ENCODE measurements at places on chromosomes 13 and 19.

- no peak for DNase-seq
Measured at GRCh38 chr19:51695088-51695487, 2.0 kb downstream of the SPACA6 start.

GRCh38 chr13:100382785-100383184 lies 205.8 kb downstream of the GGACT start:
- DNase-seq, result no peak

- no peak for DNase-seq
Measured at GRCh38 chr13:77345150-77345780, 18.4 kb upstream of the MYCBP2 start.

- no peak for DNase-seq
Measured at GRCh38 chr19:46613525-46613924, 11.4 kb downstream of the PTGIR start.

DNA sequence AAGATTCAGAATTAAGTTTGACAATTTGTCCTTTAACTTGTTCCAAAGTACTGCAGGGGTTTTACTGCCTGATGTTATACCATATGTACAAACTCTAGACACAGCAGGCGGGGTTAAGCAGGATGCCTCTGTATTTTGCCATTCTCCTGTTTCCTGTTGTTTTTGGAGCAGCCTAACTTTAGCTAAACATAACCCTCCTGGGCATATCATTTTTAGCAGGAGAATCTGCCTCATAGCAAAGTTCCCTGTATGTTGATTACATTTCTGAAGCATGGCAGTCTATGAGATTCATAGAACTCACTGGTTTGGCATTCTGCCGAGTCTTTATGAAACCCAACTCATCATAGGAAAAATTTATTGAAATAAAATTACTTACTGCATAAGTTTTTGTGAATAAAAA lies 5.2 kb downstream of the LHFPL6 start:
- DNase-seq, result no peak

- no peak for DNase-seq
Measured at GRCh38 chr13:101917833-101918661, 465.6 kb downstream of the ITGBL1 start.

DNA sequence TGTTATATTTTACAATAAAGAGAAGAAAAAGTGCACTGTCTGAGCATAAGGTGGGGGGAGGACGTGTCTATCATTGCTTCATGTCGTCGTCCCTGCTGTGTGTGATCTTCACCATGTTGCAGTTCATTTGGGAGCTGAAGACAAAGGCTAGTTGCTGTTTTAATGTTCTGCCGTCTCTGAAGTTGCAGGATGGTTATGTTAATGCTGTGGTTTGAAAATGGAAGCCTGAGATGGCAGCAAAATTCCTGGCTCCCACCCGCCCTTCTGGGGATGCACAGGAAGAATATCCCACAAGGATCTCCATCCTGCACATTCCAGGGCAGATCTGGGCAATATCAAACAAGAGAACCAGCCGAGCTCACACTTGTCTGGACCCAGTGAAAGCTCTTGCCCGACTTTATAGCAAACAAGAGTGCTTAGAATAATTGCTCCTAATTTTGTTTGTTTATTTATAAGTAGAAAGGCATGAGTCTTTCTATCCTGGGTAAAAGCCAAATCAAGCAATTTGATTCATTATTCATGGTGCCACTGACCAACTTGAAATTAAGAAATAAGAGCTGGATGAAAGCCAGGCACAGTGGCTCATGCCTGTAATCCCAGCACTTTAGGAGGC lies 110.3 kb upstream of the ABCC4 start:
- no peak for DNase-seq

Data from mesenteric fat pad (tissue), 1 donor.